Mesangial cell (primary cell): ENCODE measurements at places on chromosomes 6 and 20. TPM values are rescaled to one million over a fixed set of nuclear protein-coding genes. Genes with fewer than 3 reads are reported as not detected.

PM20D2 gene
- total RNA-seq, result 7.9 and 12.9 TPM in 2 replicates

SMLR1 gene
- not detected in 2 replicates for total RNA-seq

CDH26 gene
- total RNA-seq, result not detected in 2 replicates

TCP11 gene
- total RNA-seq, result 0.16 and 0.63 TPM in 2 replicates

SCUBE3 gene
- 2.3 and 3.4 TPM in 2 replicates for total RNA-seq

VNN1 gene
- not detected in 2 replicates for total RNA-seq

BTN1A1 gene
- 0.16 TPM in 1 of 2 replicates, not detected in the other for total RNA-seq

SLC32A1 gene
- total RNA-seq, result not detected in 2 replicates

KHDC3L gene
- total RNA-seq, result not detected in 2 replicates

NR2E1 gene
- not detected in 2 replicates for total RNA-seq

SRSF12 gene
- 2.9 and 4.2 TPM in 2 replicates for total RNA-seq

TMC2 gene
- total RNA-seq, result not detected in 2 replicates

BPIFB4 gene
- total RNA-seq, result not detected in 2 replicates

BPI gene
- 0.33 TPM in 1 of 2 replicates, not detected in the other for total RNA-seq

FOXC1 gene
- total RNA-seq, result 17.6 and 34.1 TPM in 2 replicates

PTCHD4 gene
- total RNA-seq, result 0.33 and 1.8 TPM in 2 replicates
